ENCODE measurements at places on chromosomes 6 and 20. TPM values are rescaled to one million over a fixed set of nuclear protein-coding genes. Genes with fewer than 3 reads are reported as not detected.

DNA sequence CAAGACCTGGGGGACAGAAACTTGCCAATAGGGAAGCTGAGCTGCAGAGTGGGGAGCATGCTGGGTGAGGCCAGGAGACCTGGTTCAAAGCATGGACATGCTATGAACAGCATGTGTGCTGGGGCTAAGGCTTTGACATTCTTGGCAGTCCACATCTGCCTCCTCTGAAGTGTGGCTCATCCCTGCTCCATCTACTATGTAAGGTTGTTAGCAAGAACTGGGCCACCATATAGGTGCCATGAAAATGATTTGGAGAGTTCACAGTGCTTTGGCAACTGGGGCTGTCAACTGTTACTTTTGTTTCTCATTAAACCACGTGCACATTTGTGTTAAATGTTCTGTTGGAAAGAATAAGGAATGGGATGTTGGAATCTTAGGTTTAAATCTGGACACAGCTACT lies 311.1 kb downstream of the CDC5L start:
- no peak for DNase-seq

DNA sequence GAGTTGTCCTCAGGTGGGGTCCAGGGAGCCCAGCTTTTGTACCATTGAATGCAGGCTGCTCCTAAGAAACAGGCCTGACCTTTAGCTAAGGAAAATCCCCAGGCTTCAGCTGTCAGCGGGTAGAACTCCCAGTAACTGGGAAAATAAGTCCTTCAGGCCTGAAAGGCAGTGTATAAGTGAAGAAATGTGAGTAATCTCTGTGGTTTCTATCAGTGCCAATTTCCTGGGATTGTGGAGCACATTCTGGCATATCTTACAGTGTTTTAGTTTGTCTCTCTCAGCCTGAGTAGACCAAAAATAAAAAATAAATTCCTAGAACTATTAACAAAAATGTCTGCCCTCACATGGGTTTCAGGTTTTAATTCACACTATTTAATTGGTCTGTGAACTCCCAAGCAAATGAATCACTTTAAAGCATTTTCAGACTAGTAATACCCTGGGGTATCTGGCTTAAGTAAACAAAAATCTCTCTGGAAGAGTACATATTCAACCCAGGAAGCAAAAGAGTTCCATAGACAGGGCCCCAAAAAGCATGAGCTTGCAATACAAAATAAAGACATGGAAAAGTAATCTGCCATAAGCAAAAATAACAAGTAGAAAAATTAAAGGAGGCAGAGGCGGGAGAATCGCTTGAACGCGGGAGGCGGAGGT lies 566.2 kb upstream of the NOX3 start:
- no peak for DNase-seq

GRCh38 chr20:40675599-40676221 lies 13.3 kb downstream of the MAFB start:
- no peak for DNase-seq

GRCh38 chr6:704046-704445 lies 11.1 kb upstream of the EXOC2 start:
- no peak for DNase-seq

DNA sequence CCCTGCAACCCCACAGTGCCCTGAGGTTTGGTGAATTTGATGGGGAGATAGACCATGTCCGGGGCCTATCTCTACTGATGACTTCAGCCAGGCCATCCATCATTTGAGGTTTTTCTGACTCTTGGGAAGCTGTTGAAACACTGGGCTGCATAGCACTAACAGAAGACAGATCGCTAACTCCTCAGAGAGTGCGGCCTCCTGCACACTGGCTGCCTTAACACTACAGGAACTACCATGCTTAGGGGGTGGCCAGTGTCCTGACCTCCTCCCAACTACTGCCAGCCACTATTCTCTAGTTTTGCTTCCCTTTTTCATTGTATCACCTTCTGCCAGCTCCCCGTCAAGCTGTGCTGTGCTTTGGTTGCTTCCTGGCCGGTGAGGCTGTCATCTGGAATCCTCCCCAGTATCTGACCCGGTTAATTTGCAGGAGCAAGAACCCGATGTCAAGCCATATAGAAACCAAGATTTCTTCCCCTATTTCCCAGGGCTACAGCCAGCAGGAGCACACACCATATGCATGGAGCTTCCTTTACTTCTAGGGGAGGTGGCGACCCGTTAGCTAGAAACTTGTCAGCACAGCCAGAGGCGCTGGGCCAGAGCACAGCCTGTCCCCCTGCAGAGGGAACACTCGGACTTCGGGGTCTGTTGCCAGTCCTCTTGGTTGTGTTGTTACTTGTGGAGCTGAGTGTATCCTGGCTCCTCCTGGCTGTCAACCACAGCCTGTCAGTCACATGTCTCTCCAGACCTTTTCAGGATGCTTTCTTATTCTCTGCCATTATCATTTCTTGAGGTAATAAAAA lies 57.3 kb upstream of the TRAF3IP2 start:
- DNase-seq, result peak; percentile 82

Gene PKIB
- total RNA-seq, result 4.6 TPM

Gene RFX6
- total RNA-seq, result not detected

Gene SPATS1
- total RNA-seq, result not detected

Gene CST3
- 1,132 TPM for total RNA-seq

DNA sequence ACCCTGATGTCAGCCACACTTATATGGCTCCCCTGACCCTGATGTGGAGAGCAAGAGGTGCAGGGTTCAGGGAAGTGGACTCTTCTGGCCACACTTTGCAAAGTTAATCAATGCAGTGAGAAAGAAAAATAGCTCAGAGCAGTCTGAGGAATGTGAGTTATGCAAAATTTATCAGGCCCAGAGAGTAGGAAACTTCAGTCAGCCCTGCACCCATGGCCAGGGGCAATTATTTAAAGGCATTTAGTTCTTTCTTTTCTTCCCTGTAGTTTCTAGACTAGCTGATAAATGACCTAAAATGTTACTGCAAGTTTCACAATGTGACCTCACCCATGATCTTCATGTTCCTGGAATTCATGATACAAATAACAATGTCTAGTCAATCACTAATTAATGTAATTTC lies 143.7 kb upstream of the GGTLC1 start:
- DNase-seq, result peak; percentile 10

DNA sequence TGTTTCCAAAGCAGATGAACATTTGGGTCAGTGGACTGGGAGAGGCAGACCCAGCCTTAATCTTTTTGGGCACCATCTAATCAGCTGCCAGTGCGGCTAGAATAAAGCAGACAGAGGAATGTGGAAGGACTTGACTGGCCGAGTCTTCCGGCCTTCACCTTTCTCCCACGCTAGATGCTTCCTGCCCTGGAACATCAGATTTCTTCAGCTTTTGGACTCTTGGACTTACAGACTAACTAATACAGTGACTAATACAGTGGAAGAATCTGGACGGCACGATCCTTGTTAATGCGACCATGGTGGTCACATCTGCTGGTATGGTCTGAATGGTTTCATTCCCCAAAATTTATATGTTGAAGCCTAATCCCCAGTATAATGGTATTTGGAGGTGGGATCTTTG lies 122.6 kb upstream of the NXT1 start:
- DNase-seq, result no peak

DNA sequence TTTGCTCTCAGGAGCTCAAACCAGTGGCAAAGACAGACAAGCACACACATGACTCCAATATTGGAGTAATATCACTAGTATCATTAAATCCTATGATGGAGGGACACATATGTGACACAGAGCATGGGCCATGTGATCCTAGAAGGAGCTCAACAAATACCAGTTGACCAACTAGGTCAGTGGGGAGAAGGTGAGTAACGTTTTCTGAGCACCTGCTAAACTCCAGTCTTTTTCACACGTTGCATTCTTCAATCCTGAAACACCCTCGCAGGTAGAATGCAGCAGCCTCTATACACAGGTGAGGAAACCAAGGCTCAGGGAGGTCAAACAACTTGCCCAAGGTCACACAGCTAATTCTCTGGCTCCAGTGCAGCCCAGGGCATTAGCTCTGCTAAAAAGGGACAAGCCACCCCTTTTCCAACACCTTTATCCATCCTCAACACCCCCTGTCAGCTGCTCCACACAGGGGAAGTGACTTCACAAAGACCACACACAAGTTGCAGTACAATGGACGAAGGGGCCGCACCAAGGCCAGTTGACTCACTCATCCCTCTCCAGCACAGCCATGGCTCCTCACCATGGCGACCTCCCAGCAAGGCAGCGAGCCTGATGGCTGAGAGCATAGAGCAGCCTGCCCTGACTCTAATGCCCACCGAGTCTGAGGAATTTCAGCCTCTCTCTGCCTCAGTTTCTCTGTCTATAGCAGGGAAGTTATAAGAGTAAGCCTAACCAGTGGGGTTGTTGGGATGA lies 4.4 kb downstream of the CAPN11 start:
- no peak for DNase-seq

- no peak for DNase-seq
These were observed 17.0 kb downstream of the RPS6KA2 start for GRCh38 chr6:166610069-166610468.

GRCh38 chr20:48975955-48976354 lies 54.4 kb downstream of the ARFGEF2 start:
- DNase-seq, result no peak

Gene TFAP2A
- 0.27 TPM for total RNA-seq

DNA sequence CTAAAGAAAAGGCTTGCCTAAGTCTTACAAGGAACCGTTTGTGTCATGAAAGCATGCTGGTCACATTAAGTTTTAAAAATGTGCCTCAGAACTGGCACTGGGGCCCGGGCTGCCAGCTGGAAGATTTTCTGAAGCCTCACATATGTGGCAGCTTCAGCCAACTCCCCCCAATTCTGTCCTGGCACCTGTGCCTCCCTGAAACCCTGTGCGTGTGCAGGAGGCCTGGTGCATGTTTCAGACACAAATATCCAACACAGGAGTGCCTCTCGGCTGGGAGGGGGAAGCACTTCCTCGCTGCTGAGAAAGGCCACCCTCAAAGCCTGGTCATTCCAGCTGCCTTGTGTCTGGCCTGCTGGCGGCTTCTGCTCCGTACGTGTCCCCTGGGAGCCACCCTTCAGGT lies 188.5 kb upstream of the SNX9 start:
- DNase-seq, result peak; percentile 55

- no peak for DNase-seq
These were observed 184.0 kb upstream of the FLRT3 start for GRCh38 chr20:14521436-14521835.

Gene FOXP4
- 14.1 TPM for total RNA-seq

Gene MAPK13
- 3.6 TPM for total RNA-seq

Gene MATN4
- total RNA-seq, result not detected

GRCh38 chr20:61690150-61690549 lies 375.5 kb downstream of the TAF4 start:
- no peak for DNase-seq

GRCh38 chr6:51562198-51562597 lies 525.2 kb downstream of the PKHD1 start:
- DNase-seq, result no peak

GRCh38 chr6:148358196-148358785 lies 15.7 kb downstream of the SASH1 start:
- DNase-seq, result peak; percentile 80

DNA sequence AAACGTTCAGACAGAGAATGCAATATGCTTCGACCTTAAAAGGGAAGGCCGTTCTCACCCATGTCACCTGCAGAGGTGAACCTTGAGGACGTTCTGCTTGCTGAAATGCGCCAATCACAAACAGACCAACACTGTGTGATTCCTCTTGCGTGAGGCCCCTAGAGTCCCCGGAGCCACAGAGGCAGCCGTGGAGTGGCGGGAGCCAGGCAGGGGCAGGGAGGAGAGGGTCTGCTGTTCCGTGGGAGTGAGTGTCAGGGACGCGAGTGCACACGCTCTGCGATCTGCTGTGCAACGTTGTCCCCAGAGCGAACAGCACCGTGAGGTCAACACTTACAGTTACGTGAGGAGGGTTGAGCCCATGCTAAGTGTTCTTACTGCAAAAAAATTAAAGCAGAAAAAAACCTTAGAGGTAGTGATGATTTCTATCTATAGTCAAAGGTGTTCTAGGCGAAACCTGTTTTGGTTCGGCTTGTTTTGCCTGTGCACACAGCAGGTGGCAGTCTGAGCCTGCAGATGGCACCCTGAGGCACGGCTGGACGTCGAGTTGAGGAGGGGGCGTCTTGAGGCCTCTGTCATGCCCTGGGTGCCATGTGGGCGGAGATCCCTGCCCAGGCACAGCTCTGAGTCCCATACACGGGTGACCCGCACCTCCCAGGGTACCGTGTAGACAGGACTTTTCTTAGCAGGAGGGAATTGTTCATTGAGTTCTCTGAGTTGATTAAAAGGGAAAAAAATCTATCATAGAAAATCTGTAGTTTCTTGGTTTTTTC lies 71.7 kb upstream of the FRMD1 start:
- peak; percentile 64 for DNase-seq

GRCh38 chr6:79467716-79468115 lies 69.5 kb downstream of the LCA5 start:
- no peak for DNase-seq

DNA sequence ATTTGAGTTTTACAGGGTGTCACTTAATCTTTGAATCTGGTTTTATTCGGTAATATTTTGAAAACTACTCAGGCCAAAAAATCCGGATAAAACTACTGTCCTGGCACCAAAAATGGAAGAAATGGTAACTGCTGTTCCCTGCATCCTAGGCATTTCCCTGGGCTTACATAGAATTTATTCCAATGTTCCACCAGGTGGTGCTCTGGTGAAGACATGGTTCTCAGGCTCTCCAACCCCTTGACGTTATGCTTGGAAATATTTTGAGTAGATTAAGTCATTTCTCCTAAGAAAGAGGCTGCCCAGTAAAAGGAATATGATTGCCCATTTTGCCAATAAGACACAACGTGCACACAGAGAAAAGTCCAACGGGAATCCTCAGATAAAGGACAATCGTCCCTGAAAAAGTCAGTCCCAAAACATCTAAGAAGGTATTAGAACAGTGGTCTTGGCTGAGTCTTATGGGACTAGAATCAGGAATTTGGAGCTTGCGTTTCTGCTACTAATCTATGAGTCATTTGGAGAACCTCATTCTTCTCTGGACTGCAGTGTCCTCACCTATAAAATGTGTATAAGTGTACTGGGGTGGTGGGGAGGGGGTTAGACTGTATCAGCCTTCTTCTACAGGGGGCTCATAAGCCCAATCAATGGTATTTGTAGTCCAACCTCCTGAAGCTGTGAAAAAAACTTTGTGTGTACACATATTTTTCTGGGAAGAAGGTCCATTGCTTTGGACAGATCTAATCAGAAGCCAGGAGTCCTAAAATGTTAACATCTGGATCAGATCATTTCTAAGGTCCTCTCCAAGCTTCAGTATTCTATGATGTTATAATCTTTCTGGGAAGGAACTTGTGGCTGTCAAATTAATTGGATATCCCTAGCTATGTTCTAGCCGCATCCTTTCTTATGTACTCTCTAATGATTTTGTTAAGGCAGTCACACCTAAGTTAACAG lies 131.0 kb upstream of the BMP2 start:
- DNase-seq, result no peak

GRCh38 chr6:24620637-24621036 lies 25.4 kb downstream of the KIAA0319 start:
- no peak for DNase-seq

DNA sequence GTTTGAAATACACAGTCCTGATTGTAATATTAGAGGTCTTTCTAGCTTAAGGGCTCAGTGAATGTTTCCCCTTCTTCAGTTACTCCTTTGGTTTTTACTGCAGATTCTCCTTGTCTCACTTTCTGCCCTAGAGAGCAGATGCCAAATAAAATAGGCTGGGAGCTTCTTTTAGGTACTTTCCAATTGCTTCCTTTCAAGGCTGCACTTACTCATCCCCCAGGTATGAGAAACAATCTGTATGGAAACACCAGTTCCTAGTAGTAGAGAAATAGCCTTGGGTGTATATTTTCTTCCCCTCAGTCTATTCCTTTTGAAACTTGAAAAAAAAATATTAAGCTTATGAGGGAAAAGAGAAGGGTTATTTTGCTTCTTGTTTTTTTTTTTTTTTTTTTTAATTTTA lies 139.7 kb downstream of the PAK5 start:
- no peak for DNase-seq

GRCh38 chr6:19838442-19839236 lies 1.5 kb downstream of the ID4 start:
- DNase-seq, result peak; percentile 67

GRCh38 chr6:16399158-16399557 lies 160.8 kb downstream of the GMPR start:
- DNase-seq, result no peak

Data from sigmoid colon (tissue), 7 donors.